ENCODE measurements at places on chromosomes 11 and 22.

- DNase-seq, result no peak
These were observed 203.7 kb downstream of the ARHGAP42 start for GRCh38 chr11:100890789-100891188.

GRCh38 chr11:36564376-36565030 is 3.3 kb upstream of the RAG1 start:
- DNase-seq, result peak; percentile 50

- no peak for DNase-seq
These were observed 41.0 kb downstream of the NAT10 start for GRCh38 chr11:34146411-34146810.

DNA sequence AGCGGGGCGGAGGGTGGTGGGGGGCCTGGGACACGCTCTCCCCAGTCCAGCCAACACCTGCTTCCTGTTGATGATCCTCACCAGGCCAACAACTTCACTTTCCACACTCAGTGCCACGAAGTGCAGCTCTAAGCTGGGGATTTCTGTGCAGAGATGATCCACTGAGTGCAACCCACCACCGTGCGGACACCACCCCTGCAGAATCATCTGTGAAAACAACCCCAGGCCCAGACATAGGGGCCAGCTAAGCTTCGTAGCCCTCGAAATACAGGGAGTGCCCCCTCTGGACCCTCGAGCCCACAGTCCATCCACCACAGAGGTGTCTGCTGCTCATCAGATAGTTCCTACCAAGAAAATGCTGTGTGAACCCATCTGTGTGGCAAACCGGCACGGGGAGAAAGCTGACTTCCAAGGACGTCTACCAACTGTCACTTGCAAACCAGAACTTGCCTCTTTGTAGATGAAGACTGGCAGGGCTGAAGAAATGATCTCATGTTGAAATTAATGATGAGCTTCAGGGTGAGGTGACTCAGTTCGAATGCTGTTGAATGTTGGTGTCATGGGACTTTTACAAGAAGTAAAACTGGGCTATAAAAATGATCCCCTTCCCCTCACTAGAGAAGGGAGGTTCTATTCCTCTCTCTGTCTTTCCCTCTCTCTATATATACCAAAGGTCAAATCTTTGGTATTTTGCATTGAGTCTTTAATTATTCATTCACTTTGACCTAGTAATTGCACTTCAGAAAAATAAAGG is 73.4 kb downstream of the MYEOV start:
- no peak for DNase-seq

DNA sequence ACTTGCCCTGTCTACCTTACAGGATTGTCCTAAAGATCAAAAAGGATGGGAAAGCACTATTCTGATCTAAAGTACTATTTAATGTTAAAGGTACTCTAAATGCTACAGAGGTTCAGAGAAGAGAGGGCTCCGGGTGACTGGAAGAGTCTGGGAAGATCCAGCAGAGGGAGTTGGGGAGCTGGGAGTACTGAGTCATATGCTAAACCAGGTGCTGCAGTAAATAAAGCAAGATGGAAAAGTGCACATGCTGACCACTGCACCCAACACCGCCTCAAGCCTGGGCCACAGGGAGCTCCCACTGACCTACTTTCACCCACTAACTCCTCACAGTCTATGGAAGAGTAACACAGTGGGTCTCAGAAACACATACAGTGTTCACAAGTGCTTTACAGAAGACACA is 49.3 kb downstream of the WT1 start:
- peak; percentile 57 for DNase-seq

GRCh38 chr22:22469527-22469926 is 39.0 kb downstream of the ZNF280B start:
- DNase-seq, result no peak

DNA sequence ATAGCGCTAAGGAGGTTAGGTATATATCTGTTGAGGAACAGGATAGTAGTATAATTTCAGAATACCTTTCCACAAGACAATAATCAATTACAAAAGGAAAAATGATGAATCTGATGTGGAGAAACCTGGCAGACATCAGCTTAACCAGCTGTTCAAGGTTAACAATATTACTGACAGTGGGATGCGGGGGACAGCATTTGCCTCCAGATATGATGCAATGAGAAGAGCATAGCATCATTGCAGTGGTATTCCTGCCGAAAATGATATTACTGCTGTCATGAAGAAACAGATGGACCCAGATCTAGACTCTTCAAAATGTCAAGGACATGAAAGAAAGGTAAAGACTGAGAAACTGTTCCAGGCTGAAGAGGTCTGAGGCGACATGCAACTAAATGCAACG is 49.7 kb downstream of the RBFOX2 start:
- DNase-seq, result no peak

DNA sequence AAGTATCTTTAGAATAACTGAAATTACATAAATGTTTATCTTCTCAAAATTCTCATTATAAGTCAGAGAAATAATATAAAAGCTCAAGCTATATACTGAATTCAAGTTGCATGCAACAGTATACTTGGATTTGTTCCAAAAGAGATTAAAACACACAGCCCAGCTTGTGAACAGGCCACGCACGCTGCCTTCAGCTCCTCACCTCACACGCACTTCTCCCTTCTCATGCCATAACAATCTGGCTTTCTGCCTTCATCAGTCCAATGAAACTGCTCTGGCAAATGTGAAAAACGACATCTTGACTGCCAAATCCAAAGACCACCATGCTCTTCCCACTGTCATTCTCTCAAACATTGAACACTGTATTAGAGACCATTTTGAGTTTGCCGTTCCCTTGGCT is 22.1 kb downstream of the ATP6V1E1 start:
- DNase-seq, result no peak

DNA sequence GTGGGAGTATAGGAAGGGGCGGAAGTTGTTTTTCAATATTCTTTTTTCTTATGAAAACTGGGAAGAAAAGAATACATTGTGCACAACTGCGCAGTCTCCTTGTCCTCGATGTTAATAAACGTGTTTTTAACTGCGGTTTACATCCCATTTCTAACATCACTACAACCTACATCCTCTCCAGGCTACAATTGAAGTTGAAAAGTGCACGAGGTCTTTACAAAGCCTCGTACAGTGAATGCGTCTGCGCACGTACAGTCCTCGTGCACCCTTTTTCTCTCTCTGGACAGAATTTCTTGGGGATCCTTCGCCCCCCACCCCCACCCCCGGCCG is 102.4 kb downstream of the WT1 start:
- no peak for DNase-seq

DNA sequence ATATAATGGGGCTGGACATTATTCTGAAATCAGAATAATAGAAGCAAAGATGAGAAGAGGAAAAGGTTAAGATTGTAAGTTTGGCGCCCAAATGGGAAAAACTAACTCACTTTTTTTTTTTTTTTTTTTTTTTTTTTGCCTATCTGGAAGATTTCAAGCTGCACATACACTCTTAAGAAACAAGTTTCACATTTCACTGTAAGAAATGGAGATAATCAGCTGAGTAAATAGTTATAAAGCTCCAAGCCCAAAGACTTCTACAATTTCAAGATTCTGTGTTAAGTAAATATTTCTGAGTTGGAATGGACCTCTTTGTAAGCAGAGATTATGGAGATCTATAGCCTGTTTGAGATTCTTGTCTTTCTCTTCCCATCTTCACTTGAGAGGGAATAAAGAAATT is 140.0 kb downstream of the SLC17A6 start:
- no peak for DNase-seq

GRCh38 chr11:43567396-43567975 is 113.1 kb upstream of the HSD17B12 start:
- peak; percentile 64 for DNase-seq

- DNase-seq, result no peak
These were observed 81.1 kb downstream of the USP35 start for GRCh38 chr11:78269806-78270205.

DNA sequence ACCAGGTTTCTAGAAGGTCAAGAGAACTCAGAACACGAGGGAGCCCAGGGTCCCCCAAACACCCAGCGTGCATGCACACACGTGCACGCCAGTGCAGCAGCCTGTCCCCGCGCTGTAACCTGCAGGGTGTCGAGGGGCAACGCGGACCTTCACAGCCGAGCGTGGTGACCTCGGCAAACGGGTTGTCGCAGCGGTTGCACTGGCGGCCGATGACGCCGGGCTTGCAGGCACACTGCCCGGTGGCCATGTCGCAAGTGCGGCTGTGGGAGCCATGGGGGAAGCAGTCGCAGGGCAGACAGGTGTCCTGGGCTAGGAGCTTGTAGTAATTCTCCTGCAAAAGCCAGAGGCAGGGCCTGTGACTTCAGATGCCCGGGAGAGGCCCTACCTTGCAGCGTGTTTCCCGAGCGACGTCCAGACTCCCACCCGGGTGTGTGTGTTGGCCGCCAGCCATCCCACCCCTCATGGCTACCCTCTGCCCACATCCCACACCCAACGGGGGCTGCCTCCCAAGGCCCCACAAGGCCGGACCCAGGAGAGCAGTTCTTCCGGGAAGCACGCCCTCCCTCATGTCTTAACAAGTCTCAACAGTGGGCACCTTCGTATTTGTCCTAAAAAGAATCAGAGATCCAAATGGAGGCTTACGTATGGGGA is 56.1 kb downstream of the TRMU start:
- no peak for DNase-seq

DNA sequence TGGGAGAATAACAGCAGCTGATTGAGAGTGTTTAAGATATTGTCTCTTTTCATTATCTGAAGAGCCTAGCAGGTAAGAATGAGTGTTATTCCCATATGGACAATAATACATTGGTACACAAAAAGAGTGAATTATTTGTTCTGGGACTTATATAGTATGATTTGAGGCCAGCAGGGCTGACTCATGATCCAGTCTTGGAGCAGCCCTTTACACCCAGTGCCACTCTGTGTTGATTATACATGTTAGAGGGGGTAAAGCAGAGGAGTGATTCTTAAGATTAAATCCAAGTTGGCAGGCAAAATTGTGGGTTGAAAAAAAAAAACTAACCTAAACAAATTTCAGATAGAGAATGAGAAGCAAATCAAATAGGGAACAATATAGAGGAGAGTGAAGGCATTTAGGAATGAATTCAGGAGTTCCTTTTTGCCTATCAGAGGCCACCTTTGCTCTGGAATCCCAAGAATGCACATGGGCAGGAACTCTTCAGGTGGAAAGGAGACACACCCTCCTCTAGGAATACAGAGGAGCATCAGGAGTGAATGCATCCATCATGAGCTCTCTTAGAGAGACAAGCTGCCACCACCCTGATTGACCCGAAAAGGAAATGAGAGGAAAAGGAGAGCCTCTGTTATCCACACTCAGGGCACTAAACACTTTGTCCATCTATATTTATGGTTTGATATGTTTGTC is 19.2 kb upstream of the MRGPRX1 start:
- DNase-seq, result no peak

GRCh38 chr11:118881228-118881627 is 2.5 kb upstream of the CXCR5 start:
- DNase-seq, result no peak

DNA sequence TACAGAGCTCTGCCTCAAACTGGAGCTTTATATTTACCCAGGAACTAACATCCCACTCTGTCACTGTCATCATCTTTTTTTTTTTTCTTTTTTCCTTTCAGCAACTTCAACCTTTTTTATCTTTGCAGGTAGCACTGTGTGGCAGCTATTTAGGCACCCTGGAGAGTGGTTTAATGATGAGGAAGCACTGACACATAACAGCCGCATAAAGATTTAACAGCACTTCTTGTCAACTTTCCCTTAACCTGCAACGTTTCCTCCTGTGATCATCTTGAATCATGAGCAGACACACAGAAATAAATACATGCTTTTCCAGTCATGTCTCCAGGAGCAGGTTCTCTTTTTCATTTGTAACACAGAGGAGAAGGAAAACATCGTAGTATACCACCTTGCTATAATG is 34.8 kb downstream of the PDGFD start:
- DNase-seq, result no peak

DNA sequence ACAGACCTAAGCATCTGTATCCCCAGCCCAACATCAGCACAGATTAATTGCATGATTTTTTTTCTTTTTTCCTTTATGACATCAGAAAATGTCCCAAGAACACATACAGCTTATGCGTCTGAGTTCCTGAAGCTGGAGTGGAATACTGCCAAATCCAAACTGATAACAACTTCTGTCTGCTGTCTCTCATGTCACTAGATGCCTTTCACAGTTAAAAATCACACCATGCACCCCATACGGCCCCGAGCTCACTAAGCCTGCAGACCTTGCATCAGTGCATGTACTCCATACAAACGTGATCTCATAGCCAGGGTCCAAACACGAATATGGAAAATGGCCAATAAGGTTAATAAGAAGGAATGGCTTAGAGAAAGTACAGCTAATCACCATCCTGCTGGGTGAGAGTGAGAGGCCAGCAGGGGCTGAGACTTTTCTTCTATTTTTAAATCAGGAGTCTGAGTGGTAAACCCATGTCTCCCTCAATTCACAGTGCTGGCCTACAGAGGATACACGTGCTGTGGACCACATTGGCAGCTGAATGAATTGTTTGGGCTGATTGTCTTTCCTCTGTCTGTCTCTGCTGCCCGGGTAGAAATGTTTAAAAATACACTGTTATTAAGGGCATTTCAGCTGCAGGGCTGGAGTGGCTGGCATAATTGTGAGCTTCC is 350.6 kb upstream of the RAG2 start:
- DNase-seq, result no peak

- DNase-seq, result no peak
These were observed 304.1 kb downstream of the BUD13 start for GRCh38 chr11:116468699-116469098.

- no peak for DNase-seq
These were observed 142.1 kb downstream of the WNT11 start for GRCh38 chr11:76064192-76064591.

GRCh38 chr11:36751335-36751781 is 153.3 kb upstream of the RAG2 start:
- no peak for DNase-seq

- no peak for DNase-seq
These were observed 9.2 kb downstream of the EXT2 start for GRCh38 chr11:44104481-44105294.

GRCh38 chr11:134822897-134823296 is 410.9 kb upstream of the B3GAT1 start:
- no peak for DNase-seq

Measured in HEK293T (cell line).